Urinary bladder (tissue), 4 donors: ENCODE measurements at places on chromosomes 7 and 10.

DNA sequence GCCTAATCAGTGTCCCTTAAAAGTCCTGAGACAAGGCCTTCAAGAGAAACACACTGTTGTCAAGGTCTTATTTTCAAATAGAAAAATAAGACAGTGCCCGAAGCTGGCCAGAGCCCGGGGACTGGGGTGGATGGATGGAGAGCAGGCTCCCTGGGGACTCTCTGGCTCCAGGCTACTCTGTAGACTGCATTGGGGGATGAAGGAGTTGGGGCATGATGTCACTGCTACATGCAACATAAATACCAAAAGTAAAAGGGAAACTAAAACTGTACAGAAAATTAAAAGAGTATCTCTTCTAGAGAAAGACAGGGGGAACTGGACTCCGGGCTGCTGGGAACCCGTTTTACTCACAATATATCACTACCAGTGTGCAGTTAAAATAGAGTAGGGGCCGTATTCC is 629.8 kb downstream of the KCNMA1 start:
- DNase-seq, result no peak

- no peak for DNase-seq
Observed at GRCh38 chr7:41685684-41686083, 17.2 kb downstream of the INHBA start.

GRCh38 chr7:97226541-97226940 is 109.0 kb downstream of the SDHAF3 start:
- DNase-seq, result no peak

GRCh38 chr10:125531465-125531864 is 151.5 kb downstream of the TEX36 start:
- DNase-seq, result no peak

DNA sequence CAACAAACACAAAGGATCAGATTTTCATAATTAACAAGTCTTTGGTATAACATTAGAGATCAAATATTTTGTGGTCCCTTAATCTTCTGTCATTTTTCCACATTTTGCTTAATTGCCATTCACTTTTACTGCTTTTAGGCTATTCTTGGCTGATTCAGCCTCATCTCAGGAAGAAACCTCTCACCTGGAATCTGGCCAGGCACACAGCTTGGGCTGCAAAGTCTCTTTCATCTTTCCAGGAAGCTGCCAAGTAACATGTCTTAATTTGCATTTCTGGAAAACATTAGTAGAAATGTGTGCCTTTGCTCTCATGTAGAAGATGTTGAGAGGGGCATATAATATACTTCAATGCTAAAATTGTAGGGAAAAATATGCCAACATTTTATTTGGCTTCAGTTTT is 174.2 kb upstream of the STEAP4 start:
- peak; percentile 18 for DNase-seq

DNA sequence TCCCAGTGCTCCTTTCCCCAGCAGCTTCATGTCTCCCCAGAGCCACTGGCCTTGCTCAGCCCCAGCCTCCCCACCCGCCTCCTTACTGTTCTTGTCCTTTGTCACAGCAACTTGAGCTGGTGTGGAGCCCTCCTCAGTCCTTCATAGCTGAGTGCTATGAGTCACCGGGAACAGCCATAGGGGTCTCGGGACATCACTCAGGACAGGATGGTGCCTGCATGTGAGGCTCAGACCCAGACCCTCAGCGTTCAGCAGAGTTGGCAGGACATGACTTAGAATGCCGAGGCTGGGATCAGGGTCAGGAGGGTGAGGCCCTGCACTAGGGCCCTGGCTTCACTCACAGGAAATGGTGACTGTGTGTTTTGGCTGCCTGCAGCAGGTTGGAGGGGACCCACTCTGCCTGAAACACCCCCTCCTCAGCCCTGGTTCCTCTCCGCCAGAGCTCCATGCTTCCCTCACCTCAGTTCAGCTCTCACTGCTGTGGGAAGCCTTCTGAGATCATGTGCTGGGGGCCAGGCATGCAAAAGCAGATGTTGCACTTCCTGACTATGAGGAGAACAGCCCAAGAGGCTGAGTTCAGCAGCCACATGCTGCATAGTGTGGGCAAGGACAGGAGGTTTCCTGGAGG is 40.7 kb upstream of the GJD4 start:
- DNase-seq, result no peak

DNA sequence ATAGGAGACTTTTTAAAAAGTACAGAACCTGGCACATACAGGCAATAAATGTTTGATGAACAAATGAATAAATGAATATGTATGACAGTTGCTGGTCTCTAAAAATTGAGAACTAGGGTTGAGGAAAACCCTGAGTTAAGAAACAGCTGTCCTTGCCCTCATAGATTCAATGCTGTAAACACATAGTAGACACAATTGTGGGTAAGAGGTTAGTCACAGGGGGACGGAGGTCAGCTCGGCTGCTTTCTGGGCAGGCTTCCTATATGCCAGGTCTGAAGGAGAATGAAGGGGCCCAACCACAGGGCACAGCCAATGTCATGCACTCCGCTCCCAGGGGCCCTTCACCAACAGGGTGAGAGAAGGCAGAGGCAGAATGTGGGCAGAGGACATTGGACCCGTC is 143.3 kb upstream of the RSU1 start:
- no peak for DNase-seq

- no peak for DNase-seq
Observed at GRCh38 chr10:75657351-75657750, 225.9 kb downstream of the LRMDA start.

DNA sequence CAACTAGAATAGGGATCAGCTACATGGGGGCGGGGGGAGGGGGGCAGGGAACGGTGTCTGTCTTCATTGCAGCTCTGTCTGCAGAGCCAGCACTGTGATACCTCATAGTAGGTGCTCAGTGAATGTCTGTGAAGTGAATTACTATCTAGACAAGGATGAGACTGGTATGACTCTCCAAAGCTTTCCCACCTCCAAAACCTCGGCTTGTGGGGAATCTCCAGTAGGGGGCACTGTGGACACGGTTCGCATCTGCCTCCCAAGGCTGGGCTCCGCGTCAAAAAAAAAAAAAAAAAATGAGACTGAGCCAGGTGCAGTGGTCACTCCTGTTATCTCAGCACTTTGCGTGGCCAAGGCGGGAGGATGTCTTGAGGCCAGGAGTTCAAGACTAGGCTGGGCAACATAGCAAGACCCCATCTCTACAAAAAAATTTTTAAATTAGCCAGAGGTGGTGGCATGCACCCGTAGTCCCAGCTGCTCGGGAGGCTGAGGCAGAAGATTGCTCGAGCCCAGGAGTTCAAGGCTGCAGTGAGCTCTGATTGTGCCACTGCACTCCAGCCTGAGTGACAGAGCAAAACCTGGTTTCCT is 9.6 kb downstream of the TRIM56 start:
- no peak for DNase-seq

DNA sequence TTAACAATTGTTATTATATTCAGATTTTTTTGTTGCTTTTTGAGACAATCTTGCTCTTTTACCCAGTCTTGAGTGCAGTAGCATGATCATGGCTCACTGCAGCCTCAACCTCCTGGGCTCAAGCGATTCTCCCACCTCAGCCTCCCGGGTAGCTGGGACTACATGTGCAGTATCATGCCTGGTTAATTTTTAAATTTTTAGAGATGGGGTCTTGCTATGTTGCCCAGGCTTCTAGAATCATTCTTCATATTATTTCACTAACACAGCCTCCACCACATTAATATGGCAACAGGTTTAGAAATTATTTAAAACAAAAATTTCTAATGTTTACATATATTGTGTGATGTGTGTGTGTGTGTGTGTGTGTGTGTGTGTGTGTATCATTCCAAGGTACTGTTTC is 1.4 kb upstream of the LAMTOR4 start:
- no peak for DNase-seq
